ENCODE measurements at places on chromosomes 5 and 9.

DNA sequence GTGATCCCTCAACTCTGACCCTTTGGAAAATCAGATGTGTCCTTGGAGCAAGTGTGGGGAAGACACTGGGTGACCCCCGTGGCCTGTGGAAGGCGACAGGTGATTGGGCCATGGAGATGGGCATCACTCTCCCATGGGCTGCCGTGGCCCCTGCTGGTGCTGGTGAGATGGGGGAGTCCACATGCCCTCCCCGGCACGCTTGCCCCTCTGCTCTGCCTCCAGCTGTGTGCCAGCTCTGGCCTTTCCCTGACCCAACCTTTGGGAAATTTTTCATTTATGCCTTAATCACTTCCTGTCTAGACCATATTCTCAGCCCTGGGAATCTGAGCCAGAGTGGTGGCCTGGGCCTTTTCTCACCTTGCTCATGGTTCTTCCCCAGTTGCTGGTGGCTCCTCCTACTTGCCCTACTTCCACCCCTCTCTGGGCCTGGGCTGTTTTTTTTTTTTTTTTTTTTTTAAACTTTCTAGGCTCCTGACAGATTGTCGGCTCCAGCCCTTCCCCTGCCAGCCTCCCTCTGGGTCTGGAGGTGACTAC, 56.6 kb downstream of the RGS3 start:
- H3K27ac ChIP-seq, result no peak overlapping the region
- H3K36me3 ChIP-seq, result no peaks in the 10 kb centered on the region
- peaks cover 26% of the 10 kb centered on the region for H3K4me1 ChIP-seq

- no peaks in the 10 kb centered on the region for H3K27me3 ChIP-seq
- H3K4me1 ChIP-seq, result no peaks in the 10 kb centered on the region
- no peak overlapping the region for H3K4me3 ChIP-seq
- DNase-seq, result no peak
- H3K27ac ChIP-seq, result no peak overlapping the region
Measured at GRCh38 chr5:17989567-17990563, 355.6 kb downstream of the TAF11L14 start.

GRCh38 chr5:65823204-65823603, 101.2 kb downstream of the NLN start:
- H3K4me1 ChIP-seq, result peaks cover 18% of the 10 kb centered on the region
- H3K27me3 ChIP-seq, result no peaks in the 10 kb centered on the region
- H3K36me3 ChIP-seq, result peaks cover 10% of the 10 kb centered on the region
- no peak for DNase-seq
- H3K4me3 ChIP-seq, result no peak overlapping the region
- no peak overlapping the region for H3K27ac ChIP-seq

DNA sequence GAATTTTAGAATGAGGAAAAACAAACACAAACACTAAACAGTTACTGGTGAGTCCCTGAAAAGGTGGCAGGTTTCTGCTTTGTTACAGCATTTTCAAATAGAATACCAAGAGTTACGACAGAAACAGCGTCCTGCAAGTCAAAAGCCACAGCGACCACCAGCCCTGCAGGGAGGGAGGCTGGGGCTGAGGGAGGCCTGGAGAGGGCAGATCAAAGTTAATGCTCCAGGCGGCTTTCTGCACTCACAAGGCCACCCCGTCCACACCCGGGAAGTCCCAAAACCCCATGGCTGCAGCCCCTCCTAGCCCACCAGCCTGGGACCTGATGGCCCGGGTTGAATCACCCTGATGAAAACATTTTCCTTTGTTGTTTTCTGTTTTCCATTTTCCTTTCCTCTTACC, 29.3 kb downstream of the COL23A1 start:
- no peak for DNase-seq
- peaks cover 3% of the 10 kb centered on the region for H3K36me3 ChIP-seq
- no peak overlapping the region for H3K27ac ChIP-seq

GRCh38 chr9:4844056-4844838, 51.5 kb downstream of the RCL1 start:
- H3K36me3 ChIP-seq, result peaks cover 17% of the 10 kb centered on the region
- no peak overlapping the region for H3K4me3 ChIP-seq
- H3K27ac ChIP-seq, result no peak overlapping the region

- no peaks in the 10 kb centered on the region for H3K27me3 ChIP-seq
- peaks cover 8% of the 10 kb centered on the region for H3K36me3 ChIP-seq
- H3K4me1 ChIP-seq, result no peaks in the 10 kb centered on the region
Measured at GRCh38 chr9:123059472-123060220, 26.2 kb downstream of the GPR21 start.

- no peak overlapping the region for H3K27ac ChIP-seq
- no peak overlapping the region for H3K4me3 ChIP-seq
- no peaks in the 10 kb centered on the region for H3K27me3 ChIP-seq
- H3K4me1 ChIP-seq, result peaks cover 9% of the 10 kb centered on the region
Measured at GRCh38 chr9:29625931-29626330, 2052.7 kb upstream of the C9orf72 start.

- no peak overlapping the region for H3K4me3 ChIP-seq
- H3K27me3 ChIP-seq, result peaks cover 3% of the 10 kb centered on the region
- no peak overlapping the region for H3K27ac ChIP-seq
- H3K36me3 ChIP-seq, result no peaks in the 10 kb centered on the region
- no peak for DNase-seq
- peaks cover 13% of the 10 kb centered on the region for H3K4me1 ChIP-seq
Measured at GRCh38 chr5:172827841-172828240, 6.2 kb upstream of the ERGIC1 start.

- no peak for DNase-seq
- peaks cover 3% of the 10 kb centered on the region for H3K4me1 ChIP-seq
- no peaks in the 10 kb centered on the region for H3K36me3 ChIP-seq
- no peak overlapping the region for H3K4me3 ChIP-seq
- H3K27me3 ChIP-seq, result no peaks in the 10 kb centered on the region
- H3K27ac ChIP-seq, result no peak overlapping the region
Measured at GRCh38 chr5:52925001-52925400, 64.2 kb upstream of the ITGA2 start.

DNA sequence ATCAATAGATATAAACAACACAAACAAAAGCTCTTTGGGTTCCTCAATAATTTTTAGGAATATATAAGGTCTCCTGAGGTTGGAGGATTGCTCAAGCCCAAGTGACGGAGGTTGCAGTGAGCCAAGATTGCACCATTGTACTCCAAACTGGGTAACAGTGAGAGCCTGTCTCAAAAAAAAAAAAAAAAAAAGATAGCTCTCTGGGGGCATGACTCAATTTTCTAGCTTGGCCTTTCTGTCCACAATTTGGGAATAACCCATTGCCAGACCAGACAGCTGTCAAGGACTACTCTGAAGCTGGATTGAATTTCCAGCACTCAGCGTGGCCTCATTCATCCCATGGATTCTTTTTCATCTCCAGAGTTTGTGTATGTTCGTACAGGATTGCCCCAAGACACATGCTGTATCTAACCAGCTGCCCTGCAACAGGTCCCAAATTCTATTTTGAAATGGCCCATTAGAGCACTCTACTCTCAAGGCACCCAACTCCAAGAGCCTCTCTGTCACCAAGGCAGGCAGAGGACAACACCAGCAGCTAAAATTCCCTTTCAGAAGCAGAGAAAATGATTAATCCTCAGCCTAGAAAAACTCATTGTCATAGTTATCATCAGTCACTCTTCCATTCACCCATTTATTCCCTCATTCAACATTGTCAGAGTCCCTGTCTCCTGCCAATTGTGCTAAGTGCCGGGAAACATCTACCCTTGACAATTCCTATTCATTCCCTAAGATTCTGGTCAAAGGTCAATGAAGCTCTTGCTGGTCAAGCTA, 8.7 kb downstream of the FAM193B start:
- H3K36me3 ChIP-seq, result peaks cover 21% of the 10 kb centered on the region
- peak overlapping the region; percentile 90 for H3K27ac ChIP-seq
- no peak for DNase-seq
- no peak overlapping the region for H3K4me3 ChIP-seq
- H3K4me1 ChIP-seq, result peaks cover 29% of the 10 kb centered on the region

DNA sequence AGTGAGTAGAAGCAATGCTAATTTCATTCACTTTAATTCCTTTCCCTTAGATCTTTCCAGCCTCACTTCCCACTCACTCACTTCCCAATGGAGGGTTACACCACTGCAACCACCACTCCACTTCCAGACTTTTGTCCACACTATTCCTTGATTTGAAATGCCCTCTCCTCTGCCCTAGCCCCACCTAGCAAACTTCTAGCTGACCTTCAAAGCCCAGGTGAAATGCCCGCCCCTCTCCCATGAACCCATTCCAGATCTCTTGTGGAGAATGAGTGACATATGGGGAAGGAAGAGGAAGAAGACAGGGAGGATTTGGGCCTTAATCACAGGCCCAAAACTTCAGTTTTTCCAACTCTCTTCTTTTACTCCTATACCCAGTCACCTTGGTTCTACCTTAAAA, 37.1 kb downstream of the PFDN1 start:
- H3K27ac ChIP-seq, result peak overlapping the region; percentile 37
- peaks cover 22% of the 10 kb centered on the region for H3K4me1 ChIP-seq
- H3K4me3 ChIP-seq, result no peak overlapping the region

GRCh38 chr5:119291877-119292276, 63.9 kb upstream of the TNFAIP8 start:
- no peaks in the 10 kb centered on the region for H3K36me3 ChIP-seq
- H3K4me3 ChIP-seq, result no peak overlapping the region
- H3K4me1 ChIP-seq, result peaks cover 37% of the 10 kb centered on the region
- H3K27ac ChIP-seq, result no peak overlapping the region
- DNase-seq, result no peak
- no peaks in the 10 kb centered on the region for H3K27me3 ChIP-seq

GRCh38 chr5:81782811-81783210, 31.9 kb upstream of the SSBP2 start:
- no peak for DNase-seq
- H3K27me3 ChIP-seq, result no peaks in the 10 kb centered on the region
- H3K27ac ChIP-seq, result no peak overlapping the region
- H3K4me1 ChIP-seq, result peaks cover 35% of the 10 kb centered on the region
- H3K36me3 ChIP-seq, result peaks cover 3% of the 10 kb centered on the region
- H3K4me3 ChIP-seq, result no peak overlapping the region

DNA sequence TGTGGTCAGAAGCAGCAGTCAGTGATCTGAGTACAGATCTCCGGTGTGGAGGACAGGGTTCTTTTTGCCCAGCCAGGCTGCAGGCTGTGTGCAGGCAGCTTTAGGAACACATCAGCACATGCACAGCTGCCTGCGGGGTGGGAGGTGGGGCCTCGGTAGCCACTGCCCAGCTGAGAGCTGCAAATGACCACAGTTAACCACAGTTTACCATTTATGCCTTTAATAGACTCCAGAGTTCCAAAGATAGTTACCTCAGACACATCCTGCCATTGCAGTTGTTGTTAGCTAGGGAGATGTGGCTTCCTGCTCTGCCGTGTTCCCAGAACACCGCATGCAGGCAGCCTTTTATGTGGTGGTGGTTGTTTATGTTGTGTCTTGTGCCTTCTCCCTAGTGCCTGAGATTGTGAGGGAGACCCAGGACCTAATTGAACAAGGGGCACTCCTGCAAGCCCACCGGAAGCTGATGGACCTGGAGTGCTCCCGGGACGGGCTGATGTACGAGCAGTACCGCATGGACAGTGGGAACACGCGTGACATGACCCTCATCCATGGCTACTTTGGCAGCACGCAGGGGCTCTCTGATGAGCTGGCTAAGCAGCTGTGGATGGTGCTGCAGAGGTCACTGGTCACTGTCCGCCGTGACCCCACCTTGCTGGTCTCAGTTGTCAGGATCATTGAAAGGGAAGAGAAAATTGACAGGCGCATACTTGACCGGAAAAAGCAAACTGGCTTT, 10.2 kb downstream of the EXOC3 start:
- no peak overlapping the region for H3K4me3 ChIP-seq
- no peaks in the 10 kb centered on the region for H3K27me3 ChIP-seq
- no peak for DNase-seq
- H3K4me1 ChIP-seq, result no peaks in the 10 kb centered on the region
- H3K36me3 ChIP-seq, result peaks cover 58% of the 10 kb centered on the region

DNA sequence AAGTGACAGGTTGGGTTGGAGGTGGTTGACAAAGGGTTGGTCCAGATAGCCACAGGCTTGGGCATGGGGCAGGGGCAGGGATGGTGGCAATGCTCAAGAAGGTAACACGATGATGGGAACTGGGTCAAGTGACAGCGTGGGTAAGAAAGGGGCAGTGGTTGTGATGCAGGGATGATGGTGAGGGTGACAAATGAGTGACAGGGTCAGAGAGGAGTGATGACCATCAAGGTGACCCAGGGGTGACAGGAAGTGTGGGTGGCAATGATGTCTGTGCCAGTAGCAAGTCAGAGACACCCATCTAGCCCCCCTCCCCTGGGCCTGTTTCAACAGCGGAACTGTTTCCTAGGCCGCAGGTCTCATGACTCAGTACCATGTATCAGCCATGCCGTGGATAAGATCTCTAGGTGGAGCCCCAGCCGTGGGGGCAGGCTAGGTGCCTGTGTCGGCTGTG, 20.5 kb downstream of the AQP3 start:
- no peak for DNase-seq
- no peaks in the 10 kb centered on the region for H3K27me3 ChIP-seq
- H3K27ac ChIP-seq, result no peak overlapping the region
- no peaks in the 10 kb centered on the region for H3K36me3 ChIP-seq

DNA sequence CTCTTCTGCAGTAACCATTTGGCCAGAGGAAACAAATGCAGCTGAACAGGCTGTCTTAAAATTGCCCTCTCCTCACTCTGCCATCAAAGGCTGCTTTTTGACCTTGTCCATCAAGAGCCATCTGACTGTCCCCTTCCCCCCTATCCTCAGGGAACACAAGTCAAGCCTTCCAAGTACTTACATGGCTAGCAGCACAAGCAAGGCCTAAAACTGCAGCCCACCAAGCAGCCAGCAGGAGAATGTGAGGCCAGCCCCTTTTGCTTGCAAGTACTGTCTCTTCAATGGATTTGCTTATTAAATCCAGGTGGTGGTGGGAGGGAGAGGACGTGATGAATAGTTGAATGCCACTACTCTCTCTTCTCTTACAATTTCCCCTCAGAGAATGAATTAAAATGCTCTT, 83.5 kb downstream of the HTR1A start:
- DNase-seq, result no peak
- no peak overlapping the region for H3K4me3 ChIP-seq
- no peak overlapping the region for H3K27ac ChIP-seq
- H3K4me1 ChIP-seq, result peaks cover 5% of the 10 kb centered on the region

- H3K36me3 ChIP-seq, result no peaks in the 10 kb centered on the region
- no peak overlapping the region for H3K27ac ChIP-seq
Measured at GRCh38 chr5:50886657-50887345, 220.4 kb downstream of the PARP8 start.

DNA sequence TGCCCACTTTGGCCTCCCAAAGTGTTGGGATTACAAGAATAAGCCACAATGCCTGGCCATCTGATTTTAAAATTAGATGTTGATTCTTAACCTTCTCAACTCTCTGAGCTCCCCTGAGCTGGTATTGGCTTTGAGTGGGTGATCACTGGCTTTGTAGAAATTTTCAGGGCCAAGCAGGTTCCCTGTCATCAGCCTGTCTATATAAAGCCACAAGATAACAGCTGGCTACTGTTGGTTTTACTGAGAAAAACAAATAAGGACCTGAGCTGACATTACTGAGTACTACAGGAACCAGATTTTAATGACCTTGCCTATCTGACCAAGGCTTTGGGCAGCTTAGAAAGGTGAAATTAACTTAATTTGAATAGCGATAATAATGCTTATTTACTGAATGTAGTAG, 153.6 kb downstream of the MSX2 start:
- H3K36me3 ChIP-seq, result no peaks in the 10 kb centered on the region
- H3K4me3 ChIP-seq, result no peak overlapping the region
- H3K4me1 ChIP-seq, result no peaks in the 10 kb centered on the region
- peaks cover 9% of the 10 kb centered on the region for H3K27me3 ChIP-seq
- H3K27ac ChIP-seq, result no peak overlapping the region

- no peak for DNase-seq
- no peak overlapping the region for H3K27ac ChIP-seq
- no peaks in the 10 kb centered on the region for H3K27me3 ChIP-seq
- H3K4me1 ChIP-seq, result peaks cover 6% of the 10 kb centered on the region
- no peaks in the 10 kb centered on the region for H3K36me3 ChIP-seq
Measured at GRCh38 chr9:20640331-20641187, 18.3 kb upstream of the MLLT3 start.
